ENCODE measurements at places on chromosomes 6 and 20. TPM values are rescaled to one million over a fixed set of nuclear protein-coding genes. Genes with fewer than 3 reads are reported as not detected.
A peak's percentile ranks its signal among the peaks of the same experiment; 100 is the strongest.

- H3K36me3 ChIP-seq: no peaks in the 10 kb centered on the region
- DNase-seq: no peak
- H3K4me3 ChIP-seq: no peak overlapping the region
- no peaks in the 10 kb centered on the region for H3K4me1 ChIP-seq
- no peaks in the 10 kb centered on the region for H3K27me3 ChIP-seq
Observed at GRCh38 chr20:37342231-37343177, 3.4 kb upstream of the SRC start.

Gene SS18L1
- 19.4 TPM for total RNA-seq

Gene GGTLC1
- not detected for total RNA-seq

- DNase-seq: no peak
- no peaks in the 10 kb centered on the region for H3K36me3 ChIP-seq
- H3K27me3 ChIP-seq: no peaks in the 10 kb centered on the region
- no peaks in the 10 kb centered on the region for H3K4me1 ChIP-seq
- H3K4me3 ChIP-seq: no peak overlapping the region
Observed at GRCh38 chr6:54893818-54894217, 47.2 kb downstream of the FAM83B start.

Gene TNF
- 13.8 TPM for total RNA-seq

GRCh38 chr6:32087574-32088486 lies 21.3 kb downstream of the TNXB start:
- no peak overlapping the region for H3K4me3 ChIP-seq
- DNase-seq: peak; percentile 50
- H3K27me3 ChIP-seq: peaks cover 49% of the 10 kb centered on the region
- H3K4me1 ChIP-seq: no peaks in the 10 kb centered on the region
- no peak overlapping the region for H3K27ac ChIP-seq

DNA sequence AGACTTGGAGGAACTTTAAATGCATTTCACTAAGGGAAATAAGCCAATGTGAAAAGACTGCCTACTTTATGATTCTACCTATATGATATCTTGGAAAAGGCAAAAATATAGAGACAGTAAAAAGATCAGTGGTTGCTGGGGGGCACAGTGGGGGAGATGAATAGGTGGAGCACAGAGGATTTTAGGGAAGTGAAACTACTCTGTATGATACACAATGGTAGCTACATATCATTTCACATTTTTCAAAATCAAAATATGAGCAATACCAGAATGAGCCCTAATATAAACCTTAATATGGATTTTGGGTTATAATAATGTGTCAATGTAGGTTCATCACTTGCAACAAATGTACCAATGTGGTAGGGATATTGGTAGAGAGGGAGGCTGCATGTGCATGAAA lies 161.4 kb upstream of the HTR1E start:
- no peaks in the 10 kb centered on the region for H3K27me3 ChIP-seq
- no peaks in the 10 kb centered on the region for H3K36me3 ChIP-seq
- no peak for DNase-seq
- no peak overlapping the region for H3K4me3 ChIP-seq
- H3K4me1 ChIP-seq: no peaks in the 10 kb centered on the region

GRCh38 chr6:36235309-36235708 lies 34.6 kb upstream of the PNPLA1 start:
- H3K27ac ChIP-seq: no peak overlapping the region
- H3K36me3 ChIP-seq: peaks cover 7% of the 10 kb centered on the region
- no peaks in the 10 kb centered on the region for H3K4me1 ChIP-seq
- DNase-seq: no peak
- H3K27me3 ChIP-seq: no peaks in the 10 kb centered on the region
